ENCODE measurements at places on chromosomes 2 and 18.
A peak's percentile ranks its signal among the peaks of the same experiment; 100 is the strongest.

DNA sequence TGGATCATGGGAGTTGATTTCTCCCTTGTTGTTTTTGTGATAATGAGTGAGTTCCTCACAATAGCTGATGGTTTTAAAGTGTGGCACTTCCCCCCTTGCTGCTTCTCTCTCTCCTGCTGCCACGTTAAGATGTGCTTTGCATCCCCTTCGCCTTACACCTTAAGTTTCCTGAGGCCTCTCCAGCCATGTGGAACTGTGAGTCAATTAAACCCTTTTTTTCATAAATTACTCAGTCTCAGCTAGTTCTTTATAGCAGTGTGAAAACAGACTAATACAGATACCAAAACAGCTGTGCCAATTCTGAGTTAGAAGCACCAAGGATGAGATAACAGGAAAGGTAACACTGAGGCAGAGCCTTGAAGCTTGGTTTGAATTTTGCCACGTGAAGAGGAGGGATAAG lies 44.7 kb downstream of the ITSN2 start:
- ATAC-seq: no peak

- no peak for ATAC-seq
Measured at GRCh38 chr2:30927465-30928075, 120.3 kb upstream of the CAPN13 start.

DNA sequence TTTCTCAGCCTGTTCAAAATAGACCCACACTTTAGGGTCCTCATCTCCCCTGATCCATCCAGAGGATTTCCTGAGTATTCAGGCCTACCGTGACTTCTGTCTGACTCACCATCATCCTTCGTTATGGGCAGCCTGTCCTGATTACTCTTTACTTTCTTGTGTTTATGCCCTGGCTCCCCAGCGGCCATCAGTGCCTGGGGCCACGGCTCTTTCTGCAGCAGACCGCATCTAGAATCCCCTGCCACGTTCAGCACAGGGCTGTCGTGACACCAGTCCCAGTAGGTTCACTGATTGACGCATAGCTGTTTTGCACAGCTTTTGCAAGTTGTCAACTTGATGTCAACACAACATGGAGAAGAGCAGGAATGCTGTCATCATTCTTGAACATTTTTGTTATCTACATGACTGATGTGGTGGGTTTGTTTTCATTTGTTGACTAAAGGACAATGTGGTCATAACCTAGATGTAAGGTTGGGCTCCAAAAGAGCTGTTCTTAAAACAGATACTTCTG lies 225.6 kb downstream of the HAUS1 start:
- ATAC-seq: no peak

DNA sequence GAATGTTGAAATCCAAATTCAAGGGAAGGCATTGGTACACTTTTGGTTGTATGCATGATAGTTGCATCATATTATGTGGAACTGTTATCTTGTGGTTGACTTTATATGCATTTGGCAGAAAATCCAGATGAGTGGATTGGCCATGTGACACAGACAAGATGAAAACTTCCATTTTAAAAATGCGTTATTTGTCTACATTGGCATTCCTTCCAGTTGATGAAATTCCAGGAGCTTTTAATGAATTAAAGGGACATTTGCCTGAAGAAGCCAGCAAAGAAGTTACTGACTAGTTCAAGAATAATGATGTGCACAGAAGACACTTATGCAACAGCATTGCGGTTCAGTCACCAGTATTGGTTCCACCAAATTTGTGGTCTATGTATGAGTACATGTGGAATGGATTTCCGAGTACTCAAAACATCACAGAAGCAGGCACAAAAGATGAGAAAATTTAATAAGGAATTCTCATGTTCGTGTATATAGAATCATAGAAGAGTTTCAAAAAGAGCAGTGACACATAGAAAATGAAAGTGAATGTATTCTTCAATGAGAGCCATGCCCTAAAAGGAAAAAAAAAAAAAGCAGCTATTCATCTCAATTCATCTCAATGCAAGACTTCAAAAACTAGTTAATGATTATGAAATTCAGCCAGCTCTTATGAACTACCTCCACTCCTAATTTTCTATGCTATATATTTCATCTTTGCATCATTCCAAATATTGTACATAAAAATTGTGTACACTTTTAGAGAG lies 232.1 kb downstream of the RBM43 start:
- ATAC-seq: no peak

- ATAC-seq: no peak
Measured at GRCh38 chr2:222039821-222040220, 259.0 kb downstream of the PAX3 start.

DNA sequence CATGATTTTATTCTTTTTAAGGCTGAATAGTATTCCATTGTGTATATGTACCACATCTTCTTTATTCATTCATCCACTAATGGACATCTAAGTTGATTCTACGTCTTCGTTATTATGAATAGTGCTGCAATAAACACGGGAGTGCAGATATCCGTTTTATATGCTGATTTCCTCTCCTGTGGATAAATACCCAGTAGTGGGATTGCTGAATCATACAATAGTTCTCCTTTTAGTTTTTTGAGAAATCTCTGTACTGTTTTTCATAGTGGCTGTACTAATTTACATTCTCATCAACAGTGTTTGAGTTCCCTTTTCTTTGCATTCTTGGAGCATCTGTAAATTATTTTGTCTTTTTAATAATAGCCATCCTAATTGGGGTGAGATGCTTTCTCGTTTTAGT lies 114.5 kb downstream of the RGPD3 start:
- ATAC-seq: no peak

DNA sequence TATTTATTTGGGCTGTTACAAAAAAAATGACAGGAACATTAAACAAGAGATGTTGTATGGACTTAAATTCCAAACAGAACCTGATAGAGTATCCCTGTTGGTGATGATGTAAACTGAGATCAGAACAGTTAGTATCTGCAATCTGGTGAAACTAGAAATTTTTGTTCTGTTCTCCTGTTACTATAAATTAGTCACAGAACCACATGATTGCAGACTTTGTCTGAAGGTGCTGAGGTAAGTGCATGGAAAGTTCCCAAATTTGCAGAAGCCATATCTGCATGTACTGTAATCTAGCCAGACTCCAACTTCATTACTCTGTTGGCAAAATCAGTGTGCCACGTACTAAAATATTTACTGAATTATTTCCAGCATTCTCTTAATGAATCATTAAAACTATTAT lies 516.3 kb upstream of the FSIP2 start:
- ATAC-seq: no peak

GRCh38 chr2:184597571-184597991 lies 748 bp upstream of the ZNF804A start:
- peak; percentile 74 for ATAC-seq
